ENCODE measurements at places on chromosomes 6 and 20.

DNA sequence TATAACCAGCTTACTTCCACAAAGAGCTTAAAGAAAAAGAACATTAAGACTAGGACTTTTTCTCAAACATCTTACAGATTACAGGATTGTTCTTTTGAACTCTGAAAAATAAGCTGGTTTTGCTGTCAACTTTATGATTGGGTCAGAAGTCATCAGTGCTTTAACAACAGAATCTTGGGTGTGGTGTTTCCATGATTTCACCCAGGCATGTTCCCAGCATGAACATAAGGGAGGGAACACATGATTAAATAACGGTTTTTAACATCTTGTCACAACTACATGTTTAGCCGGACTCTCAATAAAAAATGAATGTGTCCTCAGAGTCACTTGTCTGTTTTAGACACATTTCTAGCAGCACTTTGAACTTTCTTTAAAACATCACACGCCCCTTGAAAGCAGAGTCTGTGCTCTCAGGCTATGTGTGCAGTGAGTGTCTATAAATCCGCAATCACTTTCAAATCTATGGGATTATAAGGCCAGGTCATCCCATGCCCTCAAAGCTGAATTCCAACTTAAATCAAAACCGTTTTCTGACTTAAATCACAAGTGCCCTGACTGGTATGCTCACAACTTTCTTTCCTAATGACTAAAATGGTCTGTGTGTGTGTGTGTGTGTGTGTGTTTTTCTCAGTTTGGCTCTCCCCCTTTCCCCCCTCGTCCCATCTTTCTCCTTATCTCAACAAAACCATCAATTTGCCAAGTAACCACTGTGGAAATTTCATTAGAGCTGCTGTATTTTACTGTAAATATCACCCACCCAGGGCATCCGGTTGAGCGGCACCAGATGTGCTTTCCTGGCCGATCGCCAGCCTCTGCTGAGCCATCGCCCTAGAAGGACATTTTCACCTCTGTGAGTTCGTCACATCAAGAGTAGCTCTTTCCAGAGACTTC is 216.8 kb upstream of the DTNBP1 start:
- no peak for DNase-seq

GRCh38 chr6:40825102-40825501 is 213.9 kb downstream of the UNC5CL start:
- no peak for DNase-seq

DNA sequence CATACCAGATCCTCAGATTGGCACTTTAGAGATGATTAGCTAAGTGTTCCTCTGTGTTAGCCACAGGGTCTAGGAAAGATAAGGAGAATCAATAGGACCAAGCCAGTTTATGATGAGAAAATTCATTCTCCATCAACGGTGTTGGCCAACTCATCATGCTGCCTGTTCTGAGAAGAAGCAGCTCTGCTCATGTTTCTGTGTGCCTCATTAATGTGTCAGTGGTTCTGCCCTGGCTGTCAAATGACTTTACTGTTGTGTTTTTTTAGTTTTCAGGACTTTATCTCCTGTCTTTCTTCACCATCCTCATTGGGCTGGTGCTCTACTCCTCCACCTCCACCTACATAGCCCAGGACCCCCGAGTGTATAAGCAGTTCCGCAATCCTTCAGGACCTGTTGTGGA is 234.3 kb upstream of the PLN start:
- no peak for DNase-seq

GRCh38 chr6:82138075-82138791 is 109.3 kb downstream of the IBTK start:
- no peak for DNase-seq

GRCh38 chr20:25061103-25061799 is 3.3 kb upstream of the ACSS1 start:
- no peak for DNase-seq

DNA sequence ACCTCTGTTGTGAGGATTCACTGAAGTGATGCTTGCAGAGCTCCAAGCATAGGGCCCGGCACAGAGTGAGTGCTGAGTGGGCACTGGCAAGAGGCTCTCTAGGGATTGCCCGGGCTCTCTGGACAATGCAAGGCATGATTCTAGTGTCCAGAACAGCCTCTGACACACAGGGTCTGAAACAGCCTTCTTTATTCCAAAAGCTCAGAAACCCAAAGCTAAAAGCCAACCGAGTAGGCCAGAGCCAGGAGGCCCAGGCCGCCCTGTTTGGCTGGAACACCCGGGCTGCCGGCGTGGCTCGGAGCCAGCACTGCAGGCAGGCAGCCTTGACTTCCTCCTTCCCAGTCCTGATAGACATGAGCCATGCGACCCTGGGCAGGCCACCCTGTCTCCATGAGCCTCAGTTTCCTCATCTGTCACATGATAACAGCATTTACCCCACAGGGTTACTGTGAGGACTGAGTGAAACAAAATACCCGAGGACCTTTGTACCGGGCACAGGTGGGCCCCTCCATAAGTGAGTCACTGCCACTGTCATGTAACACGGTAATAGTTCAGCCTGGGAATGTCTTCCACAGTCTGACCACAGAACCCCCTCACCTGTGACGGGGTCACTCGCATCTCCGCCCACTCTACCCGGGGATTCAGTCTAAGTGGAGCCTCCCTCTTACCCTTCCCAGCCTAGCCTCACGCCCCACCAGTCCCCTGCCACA is 51.5 kb downstream of the PTPRT start:
- DNase-seq = no peak

DNA sequence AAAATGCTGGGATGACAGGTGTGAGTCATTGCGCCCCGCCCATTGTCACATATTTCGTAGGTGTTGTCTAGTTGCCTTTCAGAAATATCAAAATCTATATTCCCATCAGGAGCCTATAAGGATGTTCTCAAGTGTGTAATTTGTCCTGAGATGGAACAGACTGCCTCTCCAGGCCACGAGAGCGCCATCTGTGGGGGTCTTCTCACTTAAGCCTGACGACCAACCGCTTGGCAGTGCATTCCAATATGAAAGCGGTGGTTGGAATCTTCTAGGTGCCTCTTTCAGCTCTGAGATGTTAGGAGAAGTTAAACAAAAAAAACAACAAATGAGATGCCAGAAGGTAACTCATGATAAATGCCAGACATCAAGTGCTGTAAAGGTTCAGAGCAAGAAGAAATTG is 488.5 kb downstream of the QKI start:
- DNase-seq = no peak

DNA sequence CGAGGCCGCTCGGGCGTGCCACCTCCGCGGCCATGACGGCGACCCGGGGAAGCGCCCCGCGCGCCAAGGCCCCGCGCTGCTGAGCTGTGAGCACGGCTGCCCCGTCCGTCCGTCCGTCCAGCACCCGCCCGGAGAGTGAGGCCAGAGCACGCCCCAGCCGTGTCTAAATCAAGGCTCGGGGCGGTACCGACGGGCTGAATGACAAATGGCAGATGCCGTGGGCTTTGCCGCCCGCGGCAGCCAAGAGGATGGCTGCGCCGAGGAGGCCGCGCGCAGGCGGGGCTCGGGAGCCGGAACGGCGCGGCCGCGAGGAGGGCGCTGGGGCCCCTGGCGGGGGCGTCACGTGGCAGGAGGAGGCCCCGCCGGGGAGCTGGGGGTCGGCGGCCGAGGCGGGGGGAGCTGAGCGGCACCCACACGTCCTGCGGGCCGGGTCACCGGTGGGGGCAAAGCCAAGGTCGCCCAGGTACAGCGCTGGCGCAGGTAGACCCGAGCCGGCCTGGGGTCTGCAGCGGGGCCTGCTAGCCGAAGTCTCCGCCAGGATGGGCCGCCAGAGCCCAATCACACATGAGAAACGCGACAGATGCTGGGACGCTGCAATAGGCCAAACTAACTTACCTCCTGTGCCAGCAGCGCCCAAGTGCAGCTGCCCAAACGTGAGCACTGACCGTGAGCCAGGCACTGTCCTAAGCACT is at the start of gene PLAGL1:
TSS of gene PLAGL1 (minus strand) at position 140 of the 692 bp plus-strand sequence. CDS start 60,123 bp downstream, outside the sequence.
- no peak for DNase-seq

DNA sequence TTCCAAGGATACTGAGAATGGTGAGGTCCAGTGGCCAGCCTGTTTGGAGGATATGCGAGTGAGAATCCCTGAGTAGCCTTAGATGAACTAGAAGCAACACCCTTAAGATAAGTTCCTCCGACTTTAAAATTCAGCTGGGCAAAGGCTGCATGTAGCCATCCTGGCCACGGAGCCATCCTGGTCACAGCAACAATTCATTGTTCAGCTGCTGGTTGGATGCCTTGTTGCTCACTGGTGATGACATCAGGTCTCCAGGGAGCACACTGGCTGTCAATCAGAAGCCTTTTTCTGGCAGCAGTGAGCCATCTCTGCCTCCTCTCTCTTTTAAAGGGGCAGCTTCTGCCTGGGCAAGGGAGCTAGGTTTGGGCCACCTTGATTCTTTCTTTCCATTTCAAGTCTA is 22.4 kb upstream of the RIMS4 start:
- DNase-seq = no peak

DNA sequence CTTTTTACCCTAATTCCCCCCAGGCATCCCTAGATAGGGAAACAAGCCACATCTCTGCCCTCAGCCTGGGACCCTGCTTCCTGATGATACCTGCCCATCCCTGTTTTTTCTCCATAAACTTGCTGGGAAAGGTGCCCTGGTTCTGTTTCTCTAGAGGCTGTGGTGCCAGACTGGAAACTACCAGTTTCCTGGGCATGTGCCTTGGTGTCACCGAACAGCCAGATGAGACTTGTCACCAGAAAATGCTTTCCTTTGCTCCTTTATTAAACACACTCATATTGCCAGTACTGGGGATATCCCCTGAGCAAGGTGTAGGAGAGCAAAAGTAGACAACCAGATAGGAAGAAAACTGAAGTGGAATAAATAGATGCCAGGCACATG is 16.8 kb downstream of the SRSF3 start:
- no peak for DNase-seq

DNA sequence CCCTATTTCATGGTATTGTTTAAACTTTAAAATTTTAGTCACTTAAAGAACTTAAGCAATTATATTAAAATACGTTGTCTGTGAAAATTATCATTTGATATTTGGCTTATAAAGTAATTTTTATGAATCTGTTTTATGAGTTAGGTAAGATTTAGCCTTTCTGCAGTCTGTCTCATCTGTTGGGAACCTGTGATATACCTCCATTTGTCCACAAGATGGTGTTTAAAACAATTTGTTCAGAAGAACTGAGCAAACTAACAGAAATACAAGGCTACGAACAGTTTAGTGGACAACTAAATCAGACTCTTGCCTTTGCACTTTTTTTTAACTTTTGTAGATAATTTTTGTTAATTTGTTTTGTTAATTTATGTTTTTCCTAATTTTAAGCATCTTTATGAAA is 92.4 kb downstream of the COL9A1 start:
- no peak for DNase-seq

DNA sequence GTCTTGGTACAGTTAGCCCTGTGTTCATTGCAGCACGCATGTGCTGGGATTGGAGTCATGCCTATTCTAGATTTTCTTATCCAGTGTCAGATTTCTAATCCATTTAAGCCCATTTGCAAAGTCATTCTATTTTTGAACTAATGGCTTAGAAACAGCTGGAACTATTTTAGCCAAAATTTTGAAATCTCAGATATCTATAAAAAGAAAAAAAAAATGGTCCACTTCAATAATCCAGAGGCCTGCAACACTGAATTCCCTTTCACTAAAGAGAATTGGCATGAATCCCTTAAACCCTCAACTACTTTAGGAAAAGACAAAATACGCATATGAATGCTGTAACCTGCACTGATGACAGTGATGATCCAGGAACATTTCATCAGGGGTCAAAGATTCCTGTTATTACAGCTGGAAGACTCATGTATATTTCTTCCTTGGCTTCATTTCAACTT is 1.5 kb downstream of the COL21A1 start:
- no peak for DNase-seq

DNA sequence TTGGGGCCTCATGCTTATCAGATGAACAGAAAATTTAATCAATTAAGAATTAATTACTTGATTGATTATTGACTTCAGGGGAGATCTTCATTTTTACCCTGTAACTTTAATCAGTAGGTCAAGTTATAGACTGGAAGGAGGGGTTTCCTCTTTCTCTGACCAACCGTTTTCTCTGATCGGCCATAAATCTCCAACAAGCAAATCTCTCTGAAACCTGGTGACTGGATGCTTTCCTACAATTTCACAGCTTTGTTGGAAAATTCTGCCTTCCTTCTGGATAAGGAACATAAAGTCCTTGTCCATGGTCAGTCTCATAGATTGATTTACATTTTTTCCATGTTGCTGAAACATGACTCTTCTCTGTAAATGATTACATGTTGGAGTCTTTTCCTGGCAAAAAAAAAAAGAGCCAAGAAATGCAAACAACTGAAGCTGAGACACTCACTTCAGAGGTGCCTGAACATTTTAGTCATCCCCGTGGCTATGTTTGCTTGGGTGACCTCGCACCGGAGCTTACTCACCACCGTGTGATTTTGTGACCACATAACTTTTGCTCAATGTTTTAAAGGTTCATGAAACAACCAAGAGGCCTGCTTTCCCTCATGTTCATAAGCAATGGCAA is 31.0 kb downstream of the IRF4 start:
- DNase-seq = no peak

GRCh38 chr6:21027507-21027906 is 493.2 kb downstream of the CDKAL1 start:
- DNase-seq = no peak

DNA sequence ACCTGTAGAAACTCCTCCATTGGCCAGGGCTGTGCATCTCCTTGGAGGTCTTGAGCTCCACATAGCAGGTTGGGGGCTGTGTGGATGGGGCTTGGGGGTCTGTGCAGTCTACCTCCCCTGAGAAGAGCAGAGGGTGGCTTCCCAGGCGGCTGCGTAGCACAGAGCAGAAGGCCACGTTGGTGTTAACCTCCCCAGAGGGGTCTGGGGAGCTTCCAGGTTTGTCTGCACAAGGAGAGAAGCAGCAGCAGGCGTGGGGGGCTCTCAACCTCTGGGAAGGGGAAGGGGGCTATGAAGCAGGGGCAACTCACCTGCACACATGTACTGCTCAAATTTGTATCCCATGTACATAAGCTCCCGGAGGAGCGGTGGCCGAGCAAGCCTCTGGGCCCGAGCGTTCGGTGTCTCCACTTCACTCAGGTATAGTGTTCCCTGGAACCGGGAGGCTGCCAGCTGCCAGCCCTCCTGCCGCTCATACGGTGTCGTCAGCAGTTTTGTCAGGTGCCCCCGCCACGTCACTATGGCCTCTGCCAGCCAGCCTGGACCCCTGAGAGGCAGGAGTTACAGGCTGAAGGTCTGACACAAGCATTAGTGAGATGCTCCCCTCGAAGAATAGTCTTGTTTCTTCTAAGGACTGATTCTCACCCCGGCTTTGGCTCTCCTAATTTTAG is 1.2 kb downstream of the DXO start:
- DNase-seq = no peak

- DNase-seq = no peak
Observed at GRCh38 chr6:168181876-168182275, 102.9 kb upstream of the FRMD1 start.

DNA sequence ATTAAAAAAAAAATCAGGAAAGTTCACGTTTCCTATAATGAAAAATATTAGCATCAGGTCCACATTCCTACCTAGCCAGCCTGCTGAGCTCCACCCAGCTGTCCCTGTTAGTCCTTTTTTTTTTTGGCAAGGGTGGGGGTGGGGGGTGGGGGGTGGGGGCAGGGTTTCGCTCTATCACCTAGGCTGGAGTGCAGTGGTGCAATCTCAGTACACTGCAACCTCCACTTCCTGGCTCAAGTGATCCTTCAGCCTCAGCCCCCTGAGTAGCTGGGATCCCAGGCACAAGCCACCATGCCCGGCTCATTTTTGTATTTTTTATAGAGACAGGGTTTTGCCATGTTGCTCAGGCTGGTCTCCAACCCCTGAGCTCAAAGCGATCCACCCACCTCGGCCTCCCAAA is 7.5 kb upstream of the SLC2A10 start:
- DNase-seq = no peak

Measured in NCI-H1436 treated with DMSO at 0.1 percent for 48 hours (cell line).